Ovary (tissue), 10 donors: ENCODE measurements at places on chromosomes 5 and 9. TPM values are rescaled to one million over a fixed set of nuclear protein-coding genes. Genes with fewer than 3 reads are reported as not detected.

Gene ARL15
- 34.0 TPM for polyA plus RNA-seq

Gene ANKRD18A
- 0.23 TPM for polyA plus RNA-seq

Gene NPM1
- polyA plus RNA-seq = 2,200 TPM

Gene FABP6
- 4.5 TPM for polyA plus RNA-seq

DNA sequence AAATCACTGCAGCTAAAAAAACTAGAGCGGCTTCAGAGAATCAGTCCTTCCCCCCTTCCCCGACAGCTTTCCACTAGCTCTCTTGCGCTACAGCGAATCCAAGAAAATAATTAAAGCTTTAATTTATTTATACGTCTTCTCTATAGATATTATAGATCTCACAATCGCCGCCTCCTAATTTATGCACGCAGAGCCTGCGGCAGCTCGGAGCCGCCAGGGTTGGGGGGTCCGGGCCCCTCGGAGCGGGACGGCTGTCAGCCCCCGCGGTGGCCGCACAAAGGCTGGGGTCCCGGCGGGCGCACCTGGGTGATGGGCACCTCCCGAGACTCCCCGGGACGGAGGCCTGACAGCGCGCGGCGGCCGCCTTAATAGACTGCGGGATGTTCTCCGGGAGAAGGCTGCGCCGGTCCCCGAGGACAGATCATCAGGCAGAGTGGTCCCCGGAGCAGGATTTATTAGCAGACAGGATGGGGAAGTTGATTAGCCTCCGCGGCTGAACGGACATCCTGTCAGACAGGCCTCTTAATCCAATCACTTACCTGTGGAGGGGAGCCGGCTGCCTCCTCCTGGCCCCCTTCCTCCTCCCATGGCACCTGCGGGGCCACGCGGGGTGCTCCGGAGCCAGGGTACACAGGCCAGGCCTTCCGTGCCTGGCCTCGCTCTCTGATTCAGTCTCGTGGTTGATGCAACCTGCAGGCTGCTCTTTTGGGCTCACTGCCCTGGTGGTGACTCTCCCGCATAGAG is 166.8 kb downstream of the MELK start:
- DNase-seq = no peak

DNA sequence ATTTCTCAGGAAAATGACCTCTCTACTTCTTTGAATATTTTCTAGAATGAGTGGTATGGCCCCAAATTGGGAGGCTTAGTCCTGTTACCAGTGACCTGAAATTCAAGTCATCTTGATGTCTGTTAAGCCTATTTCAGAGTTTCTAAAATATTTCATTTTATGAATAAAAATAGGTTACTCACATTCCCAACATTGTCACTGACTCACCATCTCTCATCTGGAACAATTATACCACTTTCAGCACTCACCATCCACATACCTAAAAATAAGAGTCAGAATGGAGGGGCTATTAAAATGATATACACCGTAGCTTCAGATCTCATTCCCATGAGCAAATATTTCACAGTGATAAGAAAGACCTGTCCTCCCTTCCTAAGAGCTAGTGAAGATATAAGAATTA is 71.8 kb downstream of the KIAA1958 start:
- DNase-seq = no peak

GRCh38 chr9:133453651-133454050 is 6.1 kb upstream of the CACFD1 start:
- no peak for DNase-seq

- no peak for DNase-seq
Measured at GRCh38 chr5:124332273-124332672, 414.2 kb downstream of the ZNF608 start.

DNA sequence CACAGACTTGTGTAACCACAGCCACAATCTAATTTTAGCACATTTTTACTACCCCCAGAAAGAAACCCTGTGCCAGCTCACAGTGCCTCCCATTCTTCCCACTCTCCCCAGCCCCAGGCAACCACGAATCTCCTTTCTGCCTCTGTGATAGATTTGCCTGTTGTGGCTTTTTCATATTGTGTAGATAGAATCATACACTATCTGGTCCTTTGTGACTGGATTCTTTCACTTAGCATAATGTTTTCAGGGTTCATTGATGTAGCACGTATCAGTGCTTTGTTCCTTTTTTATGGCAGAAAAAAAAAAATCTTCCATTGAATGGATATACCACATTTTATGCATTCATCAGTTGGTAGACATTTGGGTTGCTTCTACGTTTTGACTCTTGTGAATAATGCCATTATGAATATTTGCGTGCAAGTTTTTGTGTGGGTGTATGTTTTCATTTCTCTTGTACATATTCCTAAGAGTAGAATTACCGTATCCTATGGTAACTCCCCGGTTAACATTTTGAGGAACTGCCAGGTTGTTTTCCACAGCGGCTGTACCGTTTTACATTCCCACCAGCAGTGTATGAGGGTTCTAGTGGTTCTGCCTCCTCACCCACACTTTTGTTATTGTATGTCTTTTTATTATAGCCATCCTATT is 64.5 kb downstream of the RCL1 start:
- DNase-seq = no peak

DNA sequence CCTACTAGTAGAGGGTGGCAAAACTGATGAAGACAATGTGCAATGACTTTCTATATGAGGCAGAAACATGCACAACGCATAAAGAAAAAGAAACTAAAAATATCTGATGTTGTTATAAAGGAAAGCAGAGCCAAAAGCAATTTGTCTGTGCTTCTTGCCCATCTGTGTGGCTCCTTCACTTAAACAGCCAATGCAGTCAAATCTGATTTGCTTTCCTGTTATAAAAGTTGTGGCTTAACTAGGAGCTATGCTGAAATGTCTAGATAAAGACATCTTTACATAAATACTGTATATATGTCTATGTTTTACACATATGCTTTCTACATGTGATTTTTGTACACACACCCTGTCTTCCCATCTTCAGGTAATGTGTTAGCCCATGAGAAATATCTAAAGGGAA is 508.2 kb downstream of the CETN3 start:
- DNase-seq = no peak

DNA sequence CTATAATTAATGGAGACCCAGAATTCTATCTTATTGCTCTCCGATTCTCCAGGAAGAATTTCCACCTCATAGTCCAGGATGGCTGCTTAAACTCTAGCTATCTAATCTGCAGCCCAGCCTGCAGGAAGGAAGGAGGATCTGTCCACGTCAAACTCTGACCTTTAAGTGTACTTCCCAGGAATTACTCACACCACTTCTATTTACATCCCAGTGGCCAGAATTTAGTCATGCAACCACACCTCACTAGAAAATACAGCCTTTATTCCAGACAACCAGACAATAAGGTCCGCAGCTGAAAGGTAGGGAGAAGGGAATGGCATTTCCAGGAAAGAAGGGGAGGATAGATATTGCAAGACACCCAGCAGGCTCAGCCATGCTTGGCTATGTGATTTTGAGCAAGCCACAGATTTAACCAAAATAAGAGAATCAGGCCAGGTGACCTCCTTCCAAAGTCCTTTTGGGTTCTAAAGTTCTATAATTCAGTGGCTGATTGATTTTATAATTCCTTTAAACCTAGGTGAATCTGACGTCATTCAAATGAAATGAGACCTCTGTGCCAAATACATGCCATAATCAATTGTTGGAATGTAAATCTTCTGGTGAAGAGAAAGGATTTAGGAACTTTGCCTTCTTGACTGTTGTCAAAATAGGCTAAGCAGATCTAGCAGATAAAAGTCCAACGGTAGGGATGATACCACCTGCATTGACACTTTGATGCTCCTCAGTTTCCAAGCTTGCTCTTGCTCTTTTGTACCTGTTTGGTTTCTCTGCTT is 3.7 kb upstream of the DENND1A start:
- DNase-seq = no peak

- DNase-seq = no peak
Measured at GRCh38 chr9:128628471-128629048, 28.1 kb downstream of the DYNC2I2 start.
